ENCODE measurements at places on chromosomes 3 and 15.

DNA sequence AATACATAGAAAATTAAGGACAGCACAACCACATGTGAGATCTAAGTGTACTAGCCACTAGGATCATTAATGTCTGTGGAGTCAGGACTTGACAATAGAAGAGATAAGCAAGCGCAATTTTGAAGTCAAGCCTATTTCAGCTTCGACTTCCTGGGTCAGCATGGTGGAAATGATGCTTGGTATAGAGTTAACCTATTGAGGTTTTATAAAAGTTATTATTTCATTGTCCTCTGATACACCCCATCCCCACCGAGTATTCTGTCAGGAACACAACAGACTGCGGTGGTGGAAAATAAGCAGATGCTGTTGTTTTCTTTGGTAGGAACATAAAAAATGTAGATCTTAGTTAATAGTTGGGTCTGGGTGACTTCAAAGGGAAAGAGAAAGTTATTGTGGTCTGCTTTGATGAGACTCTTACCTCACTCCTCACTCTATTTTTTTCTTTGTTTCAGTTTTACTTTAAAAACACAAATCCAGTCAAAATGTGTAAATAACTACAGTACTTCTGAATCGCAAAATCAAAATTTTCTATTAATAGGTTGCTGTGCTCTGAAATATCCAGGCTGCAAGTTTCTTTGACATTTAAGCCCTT, 82.1 kb downstream of the IL5RA start:
- DNase-seq = no peak

DNA sequence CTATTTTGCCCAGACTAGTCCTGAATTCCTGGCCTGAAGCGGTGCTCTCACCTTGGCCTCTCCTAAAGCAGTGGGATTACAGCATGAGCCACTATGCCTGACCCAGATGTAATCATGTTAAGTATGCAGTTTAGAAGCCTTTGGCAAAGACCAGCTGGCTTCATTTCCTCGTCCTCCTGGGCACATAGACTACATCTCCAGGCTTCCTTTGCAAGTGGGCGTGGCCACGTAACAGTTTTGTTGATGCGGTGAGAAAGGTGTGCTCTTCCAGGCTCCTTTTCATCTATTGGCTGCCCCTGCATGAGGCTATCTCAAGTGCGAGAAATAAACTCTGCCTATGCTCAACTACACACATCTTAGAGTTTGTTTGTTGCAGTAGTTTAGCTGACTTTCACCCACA, 13.0 kb downstream of the SV2B start:
- DNase-seq = no peak

GRCh38 chr15:70200511-70201424, 103.1 kb upstream of the TLE3 start:
- no peak for DNase-seq

GRCh38 chr3:24679429-24679828, 184.8 kb upstream of the THRB start:
- DNase-seq = no peak

GRCh38 chr3:129528589-129529100, at the start of gene RHO:
Gene RHO, plus strand, starts transcription at chr3:129528639. Its CDS starts 95 bp downstream, at chr3:129528734.
- no peak for DNase-seq

DNA sequence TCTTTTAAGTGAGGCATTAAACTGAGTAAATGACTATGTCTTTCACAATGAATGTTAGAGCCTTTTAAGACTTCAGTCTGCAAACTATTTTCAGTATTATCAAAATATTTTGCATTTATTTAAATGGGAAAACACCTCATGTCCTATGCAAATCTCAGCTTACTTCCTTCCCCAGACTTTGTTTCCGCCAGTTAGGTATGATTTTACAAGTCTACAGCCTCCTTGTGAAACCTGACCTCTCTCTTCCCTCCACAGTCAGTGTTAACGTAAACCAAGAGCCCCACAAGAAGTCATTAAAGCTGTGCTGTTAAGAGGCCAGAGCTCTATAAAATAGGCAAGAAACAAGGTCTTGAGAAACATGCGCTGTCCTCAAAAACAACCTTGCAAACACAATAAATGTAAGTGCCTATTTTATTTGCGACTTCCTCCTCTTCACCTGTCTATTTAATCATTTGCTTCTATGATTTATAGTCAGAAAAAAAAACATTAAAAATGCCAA, 48.3 kb downstream of the PRTG start:
- DNase-seq = no peak
